ENCODE measurements at places on chromosomes 1 and 21.

DNA sequence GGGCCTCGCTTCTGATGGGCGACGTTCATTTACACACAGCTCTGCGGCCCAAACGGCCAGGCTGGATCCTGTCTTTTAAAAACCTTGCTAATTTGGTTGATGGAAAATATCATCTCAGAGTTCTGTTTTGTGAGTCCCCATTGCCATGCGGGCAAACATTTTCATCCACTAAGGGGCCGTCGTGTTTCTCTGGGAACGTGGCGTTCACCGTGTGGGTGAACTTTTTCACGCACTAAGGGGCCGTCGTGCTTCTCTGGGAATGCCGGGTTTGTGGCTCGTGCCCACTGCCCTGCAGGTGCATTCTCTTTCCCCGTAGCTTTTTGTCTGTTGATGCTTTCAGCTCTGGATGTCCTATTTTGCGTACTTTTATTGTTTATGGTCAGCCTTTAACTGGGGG, 6.8 kb downstream of the COL18A1 start:
- DNase-seq = no peak

GRCh38 chr1:204549313-204549712, 33.1 kb downstream of the MDM4 start:
- DNase-seq = no peak

- DNase-seq = peak; percentile 72
These were observed 27.7 kb downstream of the PADI3 start for GRCh38 chr1:17276568-17276967.

DNA sequence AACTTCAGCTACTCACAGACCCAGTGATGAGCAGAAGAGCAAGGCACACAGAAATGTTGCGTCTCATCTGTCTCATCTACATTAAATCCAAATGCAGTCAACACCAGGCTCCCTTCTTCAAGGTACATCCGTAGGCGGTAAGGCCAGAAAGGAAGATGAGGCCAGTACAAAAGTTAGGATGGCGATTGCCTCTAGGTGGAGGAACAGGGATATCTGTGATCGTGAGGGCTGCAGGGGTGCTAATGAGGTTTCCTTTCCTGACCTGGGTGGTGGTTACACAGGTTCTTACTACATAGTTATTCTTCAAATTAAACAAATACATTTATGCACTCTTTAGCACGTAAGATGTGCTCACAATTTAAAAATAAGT, 1.4 kb upstream of the MYBPH start:
- no peak for DNase-seq

- DNase-seq = peak; percentile 96
These were observed 38.4 kb downstream of the SPEN start for GRCh38 chr1:15885701-15886610.

GRCh38 chr1:164723296-164723798, 164.4 kb downstream of the PBX1 start:
- no peak for DNase-seq

DNA sequence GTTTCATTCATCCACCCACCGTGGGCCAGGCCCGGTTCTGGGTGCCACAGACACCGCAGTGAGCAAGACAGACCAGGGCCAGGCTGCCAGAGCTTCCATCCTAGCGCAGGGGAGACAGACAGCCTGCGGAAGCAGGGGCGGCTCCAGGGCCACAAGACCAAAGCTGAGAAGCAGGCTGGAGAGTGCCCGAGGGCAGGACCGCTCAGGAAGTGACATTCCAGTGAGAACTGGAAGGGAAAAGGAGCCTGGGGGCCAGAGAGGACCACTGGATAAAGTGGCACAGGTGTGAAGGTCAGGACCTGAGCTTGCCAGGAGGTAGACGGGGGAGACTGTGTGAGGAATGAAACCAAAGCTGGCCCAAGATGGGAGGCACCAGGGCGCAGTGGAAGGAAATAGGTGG, 59.5 kb upstream of the EFHD2 start:
- no peak for DNase-seq

- DNase-seq = no peak
These were observed 8.7 kb downstream of the ZC3H12A start for GRCh38 chr1:37482796-37483744.

GRCh38 chr1:3453891-3454810, at the start of gene ARHGEF16:
Gene ARHGEF16, plus strand, starts transcription at chr1:3454665. Its CDS starts 8,420 bp downstream, at chr1:3463085.
- DNase-seq = peak; percentile 51

DNA sequence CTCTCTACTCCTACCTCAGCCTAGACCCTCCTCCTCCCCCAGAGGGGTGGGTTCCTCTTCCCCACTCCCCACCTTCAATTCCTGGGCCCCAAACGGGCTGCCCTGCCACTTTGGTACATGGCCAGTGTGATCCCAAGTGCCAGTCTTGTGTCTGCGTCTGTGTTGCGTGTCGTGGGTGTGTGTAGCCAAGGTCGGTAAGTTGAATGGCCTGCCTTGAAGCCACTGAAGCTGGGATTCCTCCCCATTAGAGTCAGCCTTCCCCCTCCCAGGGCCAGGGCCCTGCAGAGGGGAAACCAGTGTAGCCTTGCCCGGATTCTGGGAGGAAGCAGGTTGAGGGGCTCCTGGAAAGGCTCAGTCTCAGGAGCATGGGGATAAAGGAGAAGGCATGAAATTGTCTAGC, 21.6 kb upstream of the VPS13D start:
- DNase-seq = peak; percentile 5

DNA sequence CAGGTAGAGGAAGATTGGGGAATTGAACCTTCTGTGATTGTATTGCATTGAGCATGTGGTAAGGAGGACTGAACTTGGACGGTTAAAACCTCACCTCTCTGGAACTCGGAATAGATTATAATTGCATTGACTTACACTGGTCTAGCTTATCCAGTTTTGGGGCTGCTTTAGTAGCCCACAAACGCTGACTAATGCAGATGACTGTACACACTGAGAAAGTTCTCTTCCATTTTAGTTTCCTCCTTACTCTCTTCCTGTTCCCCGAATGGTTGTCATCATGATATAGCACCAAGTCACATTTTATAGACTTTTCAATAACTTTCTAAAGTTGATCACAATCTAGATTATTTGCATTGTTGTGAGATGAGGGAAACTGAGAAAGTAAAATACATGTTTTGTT, 78.2 kb downstream of the NFIA start:
- no peak for DNase-seq

- no peak for DNase-seq
These were observed 19.3 kb downstream of the C1orf167 start for GRCh38 chr1:11781297-11781696.

DNA sequence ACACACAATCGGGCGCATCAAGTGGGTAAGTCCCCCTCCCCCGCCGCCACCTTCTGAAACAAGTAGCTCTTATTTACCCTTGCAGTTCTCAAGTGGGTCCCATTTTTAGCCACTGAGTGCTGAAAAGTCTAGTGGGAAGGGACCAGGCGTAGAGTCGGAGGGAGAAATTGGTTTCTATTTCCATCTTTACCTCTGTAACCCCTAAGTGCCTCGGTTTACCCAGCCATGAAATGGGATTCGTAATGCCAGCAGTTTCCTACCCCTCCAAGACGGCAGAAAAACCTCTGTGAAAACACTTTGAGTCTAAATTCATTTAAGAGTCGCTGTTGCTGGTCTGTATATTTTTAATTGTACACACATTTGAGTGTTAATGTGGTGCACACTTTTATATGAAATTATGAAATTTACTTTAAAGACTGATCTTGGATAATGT, 928 bp downstream of the TLCD4 start:
- no peak for DNase-seq
